ENCODE measurements at places on chromosomes 7 and 10. TPM values are rescaled to one million over a fixed set of nuclear protein-coding genes. Genes with fewer than 3 reads are reported as not detected.
A peak's percentile ranks its signal among the peaks of the same experiment; 100 is the strongest.

The SSC4D gene
- polyA plus RNA-seq: 2.1 TPM

The TUBGCP2 gene
- polyA plus RNA-seq: 23.0 TPM

The NFE2L3 gene
- 1.1 TPM for polyA plus RNA-seq

The TNKS2 gene
- 6.1 TPM for polyA plus RNA-seq

The NUPR2 gene
- not detected for polyA plus RNA-seq

The PTPN20 gene
- 6.7 TPM for polyA plus RNA-seq

The DGKI gene
- polyA plus RNA-seq: 2.1 TPM

- no peak for DNase-seq
Observed at GRCh38 chr10:66777665-66778064, 148.2 kb upstream of the LRRTM3 start.

GRCh38 chr7:52506325-52506724 is 529.1 kb upstream of the POM121L12 start:
- no peak for DNase-seq

GRCh38 chr7:41787651-41788350 is 84.9 kb upstream of the INHBA start:
- no peak for DNase-seq

DNA sequence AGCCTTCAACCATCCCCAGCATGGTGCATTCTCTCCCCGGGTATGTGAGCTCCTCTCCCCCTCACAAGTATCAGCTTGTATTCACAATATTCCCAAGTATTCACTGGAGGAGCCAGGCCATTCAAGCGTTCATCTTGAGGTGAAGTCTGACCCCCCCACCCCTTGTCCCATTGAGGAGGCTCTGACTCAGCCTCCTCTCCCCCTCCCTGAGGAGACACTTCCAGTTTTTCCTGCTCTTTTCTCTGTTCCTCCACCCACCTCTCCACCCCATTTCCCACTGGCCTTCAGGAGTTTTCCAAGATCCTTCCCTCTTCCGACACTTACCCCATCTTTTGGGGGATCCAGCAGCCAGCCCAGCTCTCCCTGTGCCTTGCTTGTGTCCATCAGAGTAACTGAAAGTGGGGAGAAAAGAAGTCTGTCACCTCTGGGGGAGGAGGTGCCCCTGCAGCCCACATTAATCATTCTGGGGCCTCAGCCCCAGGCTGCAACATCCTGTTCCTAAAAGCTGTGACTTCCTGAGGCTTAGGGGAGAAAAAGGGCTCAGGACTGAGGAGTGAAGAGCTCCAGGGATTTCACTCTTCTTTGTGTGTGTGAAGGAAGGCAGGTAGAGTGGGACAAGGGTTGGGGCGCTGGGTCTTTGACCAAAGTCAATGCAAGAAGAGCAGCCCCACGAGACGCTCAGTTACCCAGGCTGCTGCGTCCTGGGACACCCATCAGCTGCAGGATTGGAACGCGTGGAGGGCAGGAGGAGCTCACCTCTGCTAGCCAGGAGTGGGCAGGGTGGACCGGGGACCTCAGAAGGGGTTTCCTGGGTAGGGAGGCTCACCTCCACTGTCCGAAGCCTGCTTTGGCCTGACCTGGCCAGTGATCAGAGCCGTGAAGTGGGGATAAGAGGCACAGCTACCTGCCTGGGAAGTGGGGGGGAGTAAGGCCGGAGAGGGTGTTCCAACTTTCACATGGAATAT is 1.1 kb downstream of the EPHA1 start:
- DNase-seq: no peak

- no peak for DNase-seq
Observed at GRCh38 chr10:3645406-3645805, 139.6 kb downstream of the KLF6 start.

GRCh38 chr10:28984431-28984830 is 304.4 kb upstream of the LYZL1 start:
- peak; percentile 93 for DNase-seq

DNA sequence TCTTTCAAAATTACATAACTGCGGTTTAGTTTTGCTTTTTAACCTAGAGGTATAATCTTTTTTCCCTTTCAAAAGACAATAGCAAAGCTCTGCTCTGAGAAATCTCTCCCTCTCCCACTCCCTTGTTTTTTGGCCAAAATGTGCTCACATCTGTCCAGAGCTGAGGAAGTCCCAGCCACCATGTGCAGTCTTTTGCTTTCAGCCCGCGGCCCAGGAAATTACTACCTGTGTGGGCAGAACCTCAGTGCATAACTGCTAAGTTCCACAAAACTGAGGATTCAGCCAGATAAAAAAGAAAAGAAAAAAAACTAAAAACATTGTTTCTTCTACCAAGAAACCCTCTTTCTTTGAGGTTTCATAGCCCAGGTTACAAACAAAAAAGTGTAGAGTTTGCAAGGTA is 115.0 kb upstream of the HGF start:
- no peak for DNase-seq

DNA sequence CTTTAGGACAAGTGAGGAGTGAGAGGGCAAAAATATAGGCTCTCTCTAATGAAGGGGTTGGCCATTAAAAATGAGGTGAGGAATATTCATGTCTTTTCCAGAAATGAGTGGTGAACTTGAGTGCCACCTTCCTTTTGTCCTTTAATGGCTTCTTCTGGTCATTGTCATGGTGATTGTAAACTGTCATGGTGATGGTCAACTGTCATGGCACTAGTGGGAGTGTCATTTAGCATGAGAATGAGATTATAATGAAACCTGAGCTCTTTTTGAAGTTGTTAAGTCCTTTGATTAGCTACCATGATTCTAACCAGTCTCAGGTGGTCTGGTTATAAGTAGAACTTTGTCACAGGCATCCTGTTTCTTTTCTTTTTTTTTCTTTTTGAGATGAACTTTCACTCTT is 524.4 kb downstream of the NEBL start:
- DNase-seq: no peak

DNA sequence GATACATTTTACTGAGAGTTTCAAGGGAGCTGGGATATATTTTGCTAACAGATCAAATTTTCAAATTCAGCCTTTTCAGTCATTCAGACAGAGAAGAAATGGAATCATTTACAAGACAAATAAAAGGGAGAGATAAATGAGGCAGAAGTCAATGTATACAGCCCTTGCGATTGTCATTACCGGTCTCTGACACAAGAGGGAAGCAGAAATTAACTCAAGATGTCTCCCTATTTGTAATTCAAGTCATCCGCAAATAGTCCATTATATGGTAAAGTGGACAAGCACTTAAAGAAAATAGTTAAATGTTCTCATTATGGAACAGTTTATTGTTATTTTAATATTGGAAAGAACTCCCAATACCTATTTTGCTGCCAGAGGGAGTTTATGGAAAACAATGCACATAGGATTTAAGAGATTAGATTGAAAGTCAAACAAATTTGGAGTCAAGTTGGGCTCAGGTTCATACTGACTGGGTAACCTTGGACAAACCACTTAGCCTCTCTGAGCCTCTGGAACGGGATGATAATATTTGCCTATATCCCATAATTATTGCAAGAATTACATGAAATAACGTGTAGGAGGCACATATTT is 89.3 kb upstream of the PRKCQ start:
- DNase-seq: no peak

- DNase-seq: no peak
Observed at GRCh38 chr10:117535298-117536071, 7.1 kb upstream of the EMX2 start.

DNA sequence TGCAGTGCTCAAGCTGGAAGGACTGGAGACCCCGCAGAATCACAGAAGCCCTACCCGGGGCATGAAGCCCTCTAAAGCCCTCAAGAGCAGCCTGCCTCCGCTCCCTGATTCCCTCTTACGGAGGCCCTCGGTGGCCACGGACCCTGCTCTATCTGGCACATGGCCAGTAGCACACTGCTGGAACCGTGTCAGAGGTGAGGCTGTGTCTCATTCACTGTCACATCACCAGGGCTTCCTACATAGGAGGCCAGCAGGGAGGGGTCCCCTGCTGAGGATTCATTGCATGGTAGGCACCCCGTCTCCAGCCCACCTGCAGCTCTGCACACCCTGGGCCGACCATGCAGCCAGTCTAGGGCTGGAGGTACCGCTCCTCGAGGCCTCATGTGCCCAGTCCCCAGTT is 259.2 kb downstream of the TNS3 start:
- DNase-seq: peak; percentile 53

- peak; percentile 48 for DNase-seq
Observed at GRCh38 chr7:30450983-30451497, 27.5 kb downstream of the NOD1 start.

DNA sequence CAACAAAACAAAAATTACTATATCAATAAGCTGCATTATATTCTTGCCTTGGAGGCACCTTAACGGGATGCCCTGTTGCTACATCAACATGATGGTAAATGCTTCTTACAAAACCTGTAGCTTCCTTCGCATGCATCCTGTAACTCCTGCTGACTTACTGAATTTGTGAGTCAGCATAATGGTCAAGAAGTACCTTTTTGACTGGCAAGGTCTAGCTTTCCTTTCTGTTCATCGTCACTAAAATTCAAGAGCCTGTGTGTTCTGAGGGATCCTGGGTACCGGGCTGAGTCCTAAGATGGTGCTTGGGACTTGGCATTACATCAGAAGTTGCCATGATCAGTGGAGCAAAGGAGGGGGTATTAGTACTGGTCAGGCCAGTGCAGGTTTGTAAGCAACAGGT is 4.9 kb downstream of the PFKFB3 start:
- DNase-seq: no peak

DNA sequence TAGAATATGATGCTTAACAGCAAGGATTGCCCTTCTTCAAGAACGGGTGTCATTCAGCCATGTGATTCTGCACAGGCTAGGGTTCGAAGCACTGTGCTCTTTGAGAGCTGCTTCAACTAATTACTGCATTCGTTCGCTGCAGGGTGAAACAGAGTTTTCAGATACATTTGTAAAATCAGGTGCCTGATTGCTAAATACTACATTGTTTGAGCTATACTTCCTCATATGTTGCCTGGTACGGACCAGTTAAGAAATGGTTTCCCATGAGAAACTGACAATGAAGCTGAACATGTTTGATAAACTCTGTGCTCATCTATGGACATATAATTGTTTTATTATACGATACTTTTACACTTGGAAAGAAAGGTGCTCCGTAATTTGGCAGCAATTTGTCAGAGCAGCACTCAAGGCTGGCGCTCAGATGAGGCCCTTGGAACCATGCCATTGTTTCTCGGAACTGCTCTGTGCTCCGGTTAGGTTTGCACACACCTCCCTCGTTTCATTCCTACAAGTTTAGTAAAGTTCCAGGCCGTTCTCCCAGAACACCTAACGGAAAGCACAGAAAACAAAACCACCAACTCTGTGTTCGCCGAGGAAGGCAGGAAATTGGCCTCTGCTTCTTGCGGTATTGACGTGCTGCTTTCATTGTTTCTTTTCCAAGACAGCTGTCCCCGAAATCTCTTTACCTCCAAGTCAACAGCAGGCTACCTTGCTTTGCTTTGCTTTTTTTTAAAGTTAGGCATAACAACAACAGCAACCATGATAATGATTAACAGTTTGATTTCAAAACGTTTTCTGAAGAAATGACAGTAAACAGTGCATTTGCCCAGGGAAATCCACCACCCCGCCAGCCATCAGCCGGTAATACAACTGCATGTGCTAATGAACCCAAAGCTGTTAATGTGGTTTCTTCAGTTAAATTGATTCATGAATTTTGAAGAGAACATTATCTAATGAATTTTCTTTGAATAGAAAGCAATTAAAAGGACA is 206.9 kb downstream of the EBF3 start:
- peak; percentile 49 for DNase-seq

DNA sequence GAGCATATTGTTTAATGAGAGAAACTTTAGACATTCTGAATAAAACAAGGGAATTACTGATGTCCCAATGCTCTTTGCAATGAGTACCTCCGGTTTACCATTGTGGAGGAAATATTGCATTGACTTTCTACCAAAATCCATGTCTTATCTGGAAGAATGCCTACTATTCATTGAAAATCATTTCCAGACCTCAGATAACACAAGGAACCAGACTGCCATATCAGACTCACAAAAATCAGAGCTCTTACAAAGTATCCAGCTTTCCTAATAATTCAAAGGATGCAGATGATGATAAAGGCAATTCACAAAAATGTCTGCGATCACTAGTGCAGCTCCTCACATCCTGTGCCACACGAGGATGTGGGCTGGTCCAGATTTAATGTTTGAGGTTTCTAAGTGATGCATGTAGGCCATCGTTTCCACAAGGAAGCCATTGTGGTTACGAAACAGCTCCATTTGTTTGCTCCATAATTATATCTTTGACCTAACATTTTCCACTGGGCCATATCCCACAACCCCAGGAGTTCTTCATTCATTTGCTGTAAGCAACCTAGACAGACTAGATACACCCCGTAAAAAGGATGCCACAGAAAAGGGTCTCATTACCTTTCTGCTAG is 831.1 kb upstream of the C7orf33 start:
- no peak for DNase-seq

- no peak for DNase-seq
Observed at GRCh38 chr10:12954866-12955265, 46.6 kb downstream of the CCDC3 start.

GRCh38 chr10:3312403-3312940 is 139.9 kb upstream of the PITRM1 start:
- DNase-seq: no peak

- peak; percentile 72 for DNase-seq
Observed at GRCh38 chr7:44325201-44325671, at the start of gene CAMK2B. Gene CAMK2B (minus strand): TSS chr7:44325594. CDS start chr7:44325421, 173 bp downstream.

GRCh38 chr10:71820966-71821365 is 30.1 kb downstream of the PSAP start:
- no peak for DNase-seq

DNA sequence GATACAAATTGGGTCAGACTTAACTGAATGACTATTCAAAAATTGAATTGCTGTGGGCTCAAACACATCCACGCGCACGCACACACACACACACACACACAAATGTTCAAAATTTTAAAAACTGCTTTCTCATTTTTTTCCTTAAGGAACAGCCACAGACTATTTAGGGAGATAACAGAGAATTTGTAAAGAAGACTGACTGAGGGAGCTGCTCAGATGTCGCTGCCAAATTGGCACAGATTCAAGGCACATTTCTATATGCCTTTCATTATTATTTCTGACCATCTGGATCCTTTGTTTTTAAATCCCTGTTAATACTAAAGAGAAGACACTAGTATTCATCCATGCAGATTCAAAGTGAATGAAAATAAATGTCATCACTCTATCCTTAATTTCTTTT is 154.8 kb downstream of the DGKB start:
- DNase-seq: no peak

GRCh38 chr7:11579141-11579540 is 252.9 kb downstream of the THSD7A start:
- no peak for DNase-seq

DNA sequence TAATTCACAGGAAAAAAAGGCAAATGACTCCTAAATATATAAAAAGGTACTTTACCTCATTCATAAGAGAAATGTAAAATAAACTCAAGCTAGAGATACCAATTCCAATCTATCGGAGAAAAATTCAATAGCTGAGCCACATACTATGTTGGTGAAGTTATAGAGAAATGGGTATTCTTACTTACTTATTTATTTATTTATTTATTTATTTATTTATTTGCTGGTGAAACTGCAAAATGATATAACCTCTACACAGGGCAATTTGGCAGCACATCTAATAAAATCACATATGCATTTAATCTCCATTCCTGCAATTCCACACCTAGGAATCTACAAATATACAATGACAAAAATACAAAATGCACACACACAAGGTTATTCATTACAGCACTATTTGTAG is 117.5 kb upstream of the TMEM168 start:
- DNase-seq: no peak

Measured in right cardiac atrium (tissue), 5 donors.